HS-5 (cell line): ENCODE measurements at places on chromosomes 7 and 10.
A peak's percentile ranks its signal among the peaks of the same experiment; 100 is the strongest.

- DNase-seq: no peak
These were observed 19.7 kb downstream of the BNIP3 start for GRCh38 chr10:131961777-131962662.

DNA sequence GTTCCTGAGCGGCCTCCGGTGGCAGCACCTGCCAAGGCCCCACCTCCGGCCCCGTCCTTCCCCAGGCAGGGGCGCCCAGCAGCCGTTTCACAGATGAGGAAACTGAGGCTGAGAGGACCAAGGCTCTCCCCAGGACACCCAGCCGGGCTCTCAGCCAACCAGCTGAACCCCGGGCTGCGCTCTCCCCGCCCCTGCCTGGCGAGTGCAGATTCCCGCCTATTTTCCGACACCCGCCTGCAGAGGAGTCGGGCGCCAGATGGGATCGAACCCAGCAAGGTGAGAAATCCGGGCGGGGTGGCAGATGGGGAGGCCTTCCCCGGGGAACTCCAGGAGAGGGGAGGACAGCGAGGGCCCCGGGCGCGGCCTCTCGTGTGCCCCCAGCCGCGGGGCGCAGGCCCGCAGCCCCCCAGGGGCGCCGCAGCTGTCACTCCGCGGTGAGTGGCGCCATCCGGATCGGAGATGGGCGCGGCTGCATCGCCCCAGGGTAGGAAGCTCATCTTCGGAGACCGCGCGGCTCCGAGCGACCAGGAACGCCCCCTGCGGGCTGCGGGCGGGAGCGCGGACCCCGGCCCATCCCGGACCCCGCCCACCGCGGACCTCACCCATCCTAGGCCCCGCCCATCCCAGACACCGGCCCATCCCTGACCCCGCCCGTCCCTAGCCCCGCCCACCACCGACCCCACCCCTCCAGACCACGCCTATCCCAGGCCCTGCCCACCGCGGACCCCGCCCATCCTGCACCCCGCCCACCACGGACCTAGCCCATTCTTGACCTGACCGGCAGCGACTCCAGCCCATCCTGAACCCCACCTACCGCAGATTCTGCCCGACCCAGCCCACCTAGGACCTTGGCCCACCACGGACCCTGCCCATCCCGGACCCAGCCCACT, 90.3 kb downstream of the MICALL2 start:
- no peak for DNase-seq

- DNase-seq: no peak
These were observed 554.3 kb downstream of the TYW1 start for GRCh38 chr7:67550801-67551436.

DNA sequence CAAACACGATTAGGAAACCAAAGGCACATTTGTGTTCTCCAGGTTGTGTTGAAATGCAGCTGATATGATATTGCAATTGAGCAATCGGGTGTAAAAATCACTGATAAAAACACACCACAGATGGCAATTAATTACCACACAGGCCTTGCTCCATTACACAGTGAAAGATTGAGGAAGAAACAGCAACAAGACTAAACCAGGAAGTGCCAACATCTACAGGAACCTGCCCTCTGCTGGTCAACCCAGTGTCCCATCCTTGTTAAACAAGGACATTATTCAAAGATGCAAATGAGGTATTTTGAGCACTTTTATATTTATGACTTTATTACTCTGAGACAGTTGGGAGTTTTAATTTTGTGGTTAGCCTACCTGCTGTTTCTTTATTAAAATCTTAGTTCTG, 765.6 kb upstream of the GHITM start:
- DNase-seq: no peak

DNA sequence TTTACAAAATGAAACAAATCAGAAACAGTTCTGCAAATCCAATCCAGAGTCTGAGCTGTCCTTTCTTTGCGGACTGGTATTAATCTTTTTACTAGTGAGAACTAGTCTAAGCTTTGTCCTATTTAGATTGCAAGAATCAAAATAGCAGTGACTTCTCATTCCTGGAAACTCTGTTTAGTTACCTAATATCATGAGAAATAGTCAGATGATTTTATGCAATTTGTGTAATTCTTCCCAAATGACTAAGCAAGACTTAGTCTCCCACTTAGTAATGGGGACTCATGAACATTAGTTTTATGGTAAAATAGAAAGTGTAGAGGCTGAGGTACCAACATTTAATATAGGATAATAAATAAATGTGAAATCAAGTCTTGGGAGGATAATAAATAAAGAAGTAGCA, 341.3 kb downstream of the DNAJB9 start:
- DNase-seq: no peak

DNA sequence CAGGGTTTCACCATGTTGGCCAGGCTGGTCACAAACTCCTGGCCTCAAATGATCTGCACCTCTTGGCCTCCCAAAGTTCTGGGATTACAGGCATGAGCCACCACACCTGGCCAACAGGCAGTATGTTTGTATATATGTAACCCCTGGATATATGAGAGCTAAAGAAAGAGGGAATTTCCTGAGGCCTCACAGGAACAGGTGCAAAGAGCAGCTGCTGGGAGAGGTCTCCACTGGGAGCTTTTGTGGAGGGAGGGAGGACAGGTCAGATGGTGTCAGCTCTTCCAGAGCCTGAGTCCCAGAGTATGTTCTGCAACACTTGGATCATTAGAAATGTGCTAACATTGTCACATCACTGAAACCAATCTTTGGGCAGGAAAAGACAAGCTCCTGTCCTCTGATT, 110.1 kb upstream of the KIF5B start:
- no peak for DNase-seq

DNA sequence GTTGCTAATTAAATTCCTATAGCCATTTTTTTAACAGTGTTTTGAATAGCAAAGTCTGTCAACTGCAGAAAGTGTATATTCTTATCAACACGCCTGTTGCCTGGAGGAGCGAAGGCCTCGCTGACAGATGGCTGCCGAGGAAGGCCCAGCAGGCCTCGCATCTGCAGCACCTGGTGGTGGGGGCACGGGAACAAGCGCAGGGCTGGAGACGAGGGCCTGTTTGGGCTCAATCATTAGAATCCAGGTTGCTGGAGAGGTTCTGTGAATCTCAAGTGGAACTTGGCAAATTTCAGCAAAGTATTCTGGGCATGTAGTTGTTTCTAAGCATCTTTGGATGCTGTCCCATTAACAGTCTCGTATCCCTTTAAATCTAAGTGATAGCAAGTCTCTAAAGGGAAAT, 66.1 kb upstream of the FAM204A start:
- DNase-seq: no peak

DNA sequence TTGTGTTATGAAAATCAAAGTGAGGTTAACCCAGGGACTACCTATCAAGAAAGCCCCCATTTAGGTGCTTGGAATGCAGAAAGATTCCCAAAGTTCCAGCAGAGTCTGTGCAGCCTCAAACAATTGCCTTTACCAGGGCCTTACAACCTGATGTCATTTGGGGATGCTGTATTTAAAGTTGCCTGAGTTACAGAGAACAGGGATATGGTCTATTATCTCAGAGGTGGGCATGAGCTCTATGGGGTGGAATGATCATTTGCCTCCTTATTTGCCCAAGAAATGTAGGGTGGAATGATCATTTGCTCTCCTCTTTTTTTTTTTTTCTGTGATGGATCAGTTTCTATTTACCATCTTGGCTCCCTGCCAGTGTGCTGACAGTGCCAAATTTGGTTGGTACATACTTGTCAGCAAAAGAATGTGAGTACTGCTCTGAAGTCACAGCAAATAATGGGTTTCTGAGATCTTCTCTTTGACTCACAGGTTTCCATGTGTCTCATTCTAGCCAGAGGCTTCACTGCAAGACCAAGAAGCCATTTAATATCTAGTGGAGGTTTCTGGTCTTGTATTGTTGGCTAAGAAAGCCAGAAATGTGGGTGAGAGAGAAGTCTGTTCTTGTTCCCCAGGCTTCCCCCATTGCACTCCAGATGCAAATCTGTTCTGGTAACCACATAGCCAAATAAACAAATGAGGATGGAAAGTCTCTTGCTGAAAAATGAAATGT, 45.5 kb upstream of the ZNRF2 start:
- peak; percentile 9 for DNase-seq

GRCh38 chr10:51074238-51075028, at the start of gene PRKG1:
PRKG1 (plus strand) TSS chr10:51074487.
- peak; percentile 50 for DNase-seq

- no peak for DNase-seq
These were observed 1548.1 kb upstream of the LRRTM3 start for GRCh38 chr10:65377687-65378086.

GRCh38 chr7:52352013-52352981, 683.1 kb upstream of the POM121L12 start:
- no peak for DNase-seq

DNA sequence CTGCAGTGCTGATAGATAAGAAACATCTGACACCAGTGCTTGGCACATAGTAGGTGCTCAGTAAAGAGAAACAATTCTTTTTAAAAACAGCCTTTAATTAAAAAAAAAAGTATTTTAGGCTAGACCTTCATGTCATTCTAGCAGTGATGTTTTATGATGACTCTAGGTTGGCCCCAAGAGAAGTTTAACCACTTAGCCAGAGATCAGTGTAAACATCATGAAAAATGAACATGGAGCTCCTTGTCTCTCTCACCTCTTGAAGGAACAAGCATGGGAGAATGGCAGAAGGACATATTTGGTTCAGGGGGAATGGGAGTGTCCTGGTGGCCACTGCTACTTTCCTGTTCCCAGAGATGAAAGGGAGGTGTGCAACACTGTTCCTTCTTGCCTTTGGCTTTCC, 641.0 kb downstream of the LRMDA start:
- DNase-seq: no peak

- no peak for DNase-seq
These were observed 45.5 kb downstream of the CASTOR2 start for GRCh38 chr7:75010036-75010435.

DNA sequence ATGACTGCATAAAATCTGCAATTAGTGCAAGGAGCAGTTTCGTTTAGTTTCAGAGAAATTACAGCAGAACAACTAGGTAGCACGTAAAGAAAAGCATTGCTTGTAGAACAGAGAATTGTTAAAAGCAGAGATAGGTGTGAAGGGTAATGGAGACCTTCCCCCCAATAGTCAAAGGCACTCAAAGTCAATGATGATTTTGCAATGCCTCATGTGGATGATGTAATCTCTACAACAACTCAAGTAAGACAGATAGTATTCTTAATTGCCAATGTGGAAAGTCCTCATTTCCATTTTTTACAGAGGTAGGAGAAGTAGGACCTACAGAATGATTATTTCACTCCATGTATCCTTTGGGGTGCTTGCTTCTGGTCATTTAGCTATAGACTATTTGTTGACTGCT, 94.3 kb upstream of the GNAI1 start:
- DNase-seq: no peak

DNA sequence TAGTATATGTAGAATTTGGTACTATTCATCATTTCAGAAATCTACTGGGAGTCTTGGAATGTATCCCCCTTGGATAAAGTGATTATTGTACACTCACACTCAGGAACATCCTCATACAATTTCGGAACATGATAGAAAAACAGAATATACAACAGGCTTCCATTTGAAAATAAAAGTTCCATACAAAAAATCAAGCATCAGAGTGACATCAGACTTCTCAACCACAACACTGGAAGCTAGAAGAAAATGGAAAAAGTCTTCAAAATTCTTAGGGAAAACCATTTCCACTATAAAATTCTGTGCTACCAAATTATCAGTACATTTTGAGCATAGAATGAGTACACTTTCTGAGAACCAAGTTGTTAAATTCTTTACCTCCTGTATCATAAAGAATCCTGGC, 8.8 kb downstream of the LYZL1 start:
- no peak for DNase-seq

GRCh38 chr10:21022821-21023220, 125.7 kb upstream of the NEBL start:
- no peak for DNase-seq

DNA sequence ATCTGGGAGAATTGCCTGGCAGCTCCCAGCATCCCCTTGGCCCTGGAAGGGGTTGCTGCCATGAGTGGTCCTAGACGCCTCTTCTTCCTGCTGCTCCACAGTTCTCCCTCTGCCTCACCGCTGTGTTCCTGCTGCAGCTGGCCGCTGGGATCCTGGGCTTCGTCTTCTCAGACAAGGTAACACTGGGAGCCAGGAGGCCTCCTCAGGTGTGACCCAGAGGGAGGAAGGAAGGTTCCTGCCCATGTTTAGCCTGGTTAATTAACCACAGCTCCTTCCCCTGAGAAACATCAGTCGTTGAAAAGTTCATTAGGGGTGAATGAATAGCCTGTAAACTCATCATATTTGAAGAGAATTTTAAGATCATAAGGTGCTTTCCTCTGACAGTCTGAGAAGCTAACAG, 18.2 kb downstream of the TSPAN33 start:
- no peak for DNase-seq

DNA sequence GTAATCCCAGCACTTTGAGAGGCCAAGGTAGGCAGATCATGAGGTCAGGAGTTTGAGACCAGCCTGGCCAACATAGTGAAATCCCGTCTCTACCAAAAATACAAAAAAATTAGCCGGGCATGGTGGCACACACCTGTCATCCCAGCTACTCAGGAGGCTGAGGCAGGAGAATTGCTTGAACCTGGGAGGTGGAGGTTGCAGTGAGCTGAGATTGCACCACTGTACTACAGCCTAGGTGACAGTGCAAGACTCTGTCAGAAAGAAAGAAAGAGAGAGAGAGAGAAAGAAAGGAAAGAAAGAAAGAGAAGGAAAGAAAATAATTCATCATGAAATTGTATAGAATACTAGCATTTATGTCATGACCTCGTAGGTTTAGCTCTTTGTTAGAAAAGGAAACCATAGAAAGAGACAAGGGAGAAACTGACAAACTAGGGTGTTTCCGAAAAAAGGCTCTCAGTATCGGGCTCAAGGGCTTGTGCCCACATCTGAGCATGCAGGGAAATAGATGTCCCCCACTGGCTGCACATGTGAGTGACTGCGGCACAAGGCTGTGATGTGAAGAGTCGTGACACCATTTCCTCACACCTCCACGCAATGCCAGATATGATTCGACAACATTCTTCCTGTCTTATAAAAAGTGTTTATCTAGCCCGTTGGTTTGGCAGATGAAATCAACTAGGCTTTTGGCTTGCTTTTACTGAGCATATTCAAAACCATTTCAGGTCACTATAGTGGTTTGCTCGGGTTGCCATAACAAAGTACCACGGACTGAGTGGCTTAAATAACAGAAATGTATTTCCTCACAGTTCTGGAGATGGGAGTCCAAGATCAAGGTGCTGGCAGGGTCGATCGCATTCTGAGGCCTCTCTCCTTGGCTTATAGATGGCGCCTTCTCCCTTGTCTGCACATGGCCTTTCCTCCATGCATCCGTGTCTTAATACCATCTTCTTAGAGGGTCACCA, 2.0 kb downstream of the SRGN start:
- DNase-seq: no peak
